H1 (cell line): ENCODE measurements at places on chromosomes 3 and 15. TPM values are rescaled to one million over a fixed set of nuclear protein-coding genes. Genes with fewer than 3 reads are reported as not detected.

- DNase-seq: no peak
These were observed 514.1 kb downstream of the ROBO1 start for GRCh38 chr3:79253704-79254103.

Gene NECTIN3
- polyA plus RNA-seq: 9.4 and 13.6 TPM in 2 replicates

DNA sequence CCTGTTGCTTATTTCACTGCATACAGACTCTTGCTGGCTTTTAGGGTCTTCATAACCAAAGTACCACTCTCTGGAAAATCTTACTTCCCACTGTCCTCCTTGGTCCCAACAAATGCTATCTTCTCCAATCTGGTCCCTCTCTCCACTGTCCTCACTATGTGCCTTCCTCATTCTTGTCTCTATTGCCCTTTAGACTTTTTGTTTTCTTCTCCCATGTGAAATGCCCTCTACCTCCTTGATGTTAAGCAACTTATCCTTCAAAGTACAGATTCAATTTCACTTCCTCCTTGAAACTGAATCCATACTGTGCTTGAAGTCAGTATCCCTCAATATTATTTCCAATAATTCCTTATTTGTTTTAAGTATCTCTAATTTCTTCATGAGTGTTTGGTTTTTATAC is 60.8 kb downstream of the CGGBP1 start:
- DNase-seq: no peak

- DNase-seq: no peak
These were observed 271.9 kb upstream of the TBL1XR1 start for GRCh38 chr3:177469216-177469615.

- DNase-seq: no peak
These were observed 661 bp upstream of the PARP14 start for GRCh38 chr3:122679882-122680474.

Gene CNTN3
- 0.03 and 0.11 TPM in 2 replicates for polyA plus RNA-seq

DNA sequence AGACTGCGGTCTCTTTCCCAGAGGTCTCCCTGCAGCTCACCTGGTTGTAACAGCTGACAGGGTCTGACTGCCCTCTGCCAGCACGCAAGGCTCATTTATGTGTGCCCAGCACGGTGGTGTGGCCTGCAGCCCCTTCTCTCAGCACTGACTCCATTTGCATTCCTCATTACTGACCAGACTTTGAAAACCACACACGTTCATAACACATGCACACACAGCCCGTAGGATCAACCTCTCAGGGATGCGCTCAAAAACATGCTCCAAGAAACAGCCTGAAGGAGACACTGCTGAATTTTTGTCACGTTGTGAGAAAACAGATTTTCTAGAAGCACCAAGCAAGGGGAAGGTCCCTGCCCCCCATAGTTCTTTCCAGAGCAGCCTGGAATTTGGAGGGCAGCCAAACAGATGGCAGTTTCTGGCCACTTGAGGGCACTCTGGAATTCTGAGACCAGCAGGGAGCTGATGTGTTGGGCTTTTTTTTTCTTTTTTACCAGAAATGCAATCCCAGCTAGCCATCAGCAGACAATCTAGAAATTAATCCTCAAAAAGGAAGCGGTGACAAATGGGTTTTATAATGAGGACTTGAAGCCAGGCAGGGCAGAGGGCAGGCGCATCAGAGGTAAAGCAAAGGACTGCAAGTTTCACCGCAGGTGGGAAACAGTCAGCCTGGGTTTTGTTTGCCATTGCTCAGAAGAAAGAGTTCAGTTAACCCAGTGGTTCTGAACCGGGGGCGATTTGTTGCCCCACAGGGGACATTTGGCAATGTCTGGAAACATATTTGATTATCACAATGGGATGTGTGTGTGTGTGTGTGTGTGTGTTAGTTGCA is 170.5 kb upstream of the PROK2 start:
- peak; percentile 38 for DNase-seq

GRCh38 chr3:98855806-98856400 is 45.6 kb downstream of the DCBLD2 start:
- DNase-seq: no peak
